CD8-positive, alpha-beta T cell (primary cell): ENCODE measurements at places on chromosomes 11 and 22. TPM values are rescaled to one million over a fixed set of nuclear protein-coding genes. Genes with fewer than 3 reads are reported as not detected.

Gene SCGB1D4
- not detected for total RNA-seq

Gene UCP3
- 2.2 TPM for total RNA-seq

Gene NFAM1
- not detected for total RNA-seq

Gene SLC22A9
- not detected for total RNA-seq

Gene MOGAT2
- not detected for total RNA-seq

Gene PIH1D2
- total RNA-seq, result not detected

Gene SOX6
- total RNA-seq, result not detected

Gene APOBEC3G
- total RNA-seq, result 45.9 TPM

Gene SHANK2
- total RNA-seq, result not detected

Gene SRSF8
- 53.8 TPM for total RNA-seq

Gene SLC5A4
- total RNA-seq, result not detected

Gene STK33
- total RNA-seq, result 1.1 TPM

Gene MS4A15
- not detected for total RNA-seq

Gene APOA4
- total RNA-seq, result not detected
